ENCODE measurements at places on chromosomes 2 and 18.

DNA sequence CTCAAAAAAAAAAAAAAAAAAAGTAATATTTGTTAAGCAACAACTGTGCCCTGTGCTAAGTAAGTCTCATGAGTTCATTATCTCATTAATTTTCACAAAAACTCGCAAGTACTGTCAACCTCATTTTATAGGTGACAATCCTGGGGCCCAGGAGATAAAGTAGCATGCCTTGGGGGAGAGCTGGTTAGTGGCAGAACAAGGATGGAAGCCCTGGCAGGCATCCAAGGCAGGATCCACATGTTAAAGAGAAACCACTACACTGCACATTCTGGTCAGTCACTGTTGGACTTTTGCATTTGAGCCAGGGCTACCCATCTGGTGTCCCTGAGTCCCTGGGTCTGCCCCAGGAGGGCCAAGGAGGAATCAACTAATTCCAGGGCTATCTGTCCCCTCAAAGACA, 54.6 kb downstream of the ZFP36L2 start:
- peak; percentile 73 for DNase-seq

GRCh38 chr2:16142383-16143361, 202.3 kb downstream of the MYCN start:
- DNase-seq: peak; percentile 24

- no peak for DNase-seq
Observed at GRCh38 chr2:86285571-86285970, 51.9 kb downstream of the REEP1 start.

- DNase-seq: no peak
Observed at GRCh38 chr2:46816151-46816845, 99.3 kb downstream of the MCFD2 start.

DNA sequence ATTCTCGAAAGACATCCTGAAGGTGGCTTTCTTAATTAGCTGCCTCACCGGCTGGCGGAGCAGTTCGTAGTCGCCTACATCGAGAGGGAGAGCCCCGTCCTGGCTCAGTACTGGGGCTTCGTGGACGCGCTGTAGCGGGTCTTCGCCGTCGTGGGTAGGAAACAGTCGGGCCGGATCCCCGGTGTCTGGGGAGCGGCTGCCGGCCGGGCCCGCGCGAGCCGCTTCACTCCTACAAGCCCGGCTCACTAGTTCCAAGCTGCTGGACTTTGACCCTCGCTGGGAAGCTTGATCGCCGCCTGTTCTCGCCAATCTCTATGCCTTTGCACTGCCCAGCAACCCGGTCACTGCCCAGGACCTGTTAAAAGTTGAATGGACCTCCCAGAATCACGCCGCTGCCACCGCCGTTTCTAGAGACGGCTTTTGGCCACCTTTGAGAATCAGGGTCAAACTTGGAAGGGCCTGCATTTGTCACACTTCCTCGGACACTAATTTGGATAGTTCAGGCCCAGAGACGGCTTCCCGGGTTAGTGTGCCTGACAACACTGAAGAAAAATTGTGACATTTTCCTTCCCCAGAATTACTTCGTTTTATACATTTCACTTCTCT, 41.4 kb upstream of the AKAIN1 start:
- peak; percentile 80 for DNase-seq

DNA sequence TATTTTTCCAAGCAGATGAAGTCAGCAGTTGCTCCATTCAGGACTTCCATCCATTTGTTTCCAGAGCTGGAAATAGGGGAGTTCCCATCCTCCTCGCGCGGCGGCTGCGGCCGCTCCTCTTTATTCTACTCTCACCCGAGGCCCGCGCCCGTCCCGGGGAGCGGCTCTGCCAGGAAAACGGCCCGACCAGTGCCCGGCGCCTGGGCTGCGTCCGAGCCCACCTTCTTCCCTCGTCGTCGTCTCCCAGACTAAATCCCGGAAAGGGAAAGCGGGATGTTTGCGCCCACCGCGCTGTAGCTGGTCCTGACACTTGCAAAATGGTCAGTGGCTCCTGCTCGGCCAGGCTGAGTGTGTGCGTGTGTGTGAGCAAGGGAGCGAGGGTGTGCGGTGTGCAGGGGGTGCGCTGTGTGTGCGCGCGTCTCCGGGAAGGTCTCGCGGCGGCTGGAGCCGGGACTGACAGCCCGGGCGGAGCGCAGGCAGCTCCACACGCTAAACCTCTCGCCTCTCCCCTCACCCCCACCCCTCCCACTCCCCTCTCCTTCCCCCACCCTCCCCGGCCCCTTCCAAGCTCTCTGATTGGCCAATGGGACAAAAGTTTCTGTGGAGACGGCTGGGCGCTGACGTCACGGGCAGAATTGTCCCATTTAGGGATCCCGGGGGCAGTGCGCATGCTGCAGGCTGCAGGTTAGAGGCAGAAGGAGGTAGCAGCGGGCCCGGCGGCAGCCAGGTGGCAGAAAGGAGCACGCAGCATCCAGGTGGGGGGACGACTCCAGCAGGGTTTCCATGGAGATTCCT, at the start of gene NOL4:
TSS of gene NOL4 (minus strand) at position 491 of the 795 bp plus-strand sequence. CDS start 1,660 bp downstream, outside the sequence.
- no peak for DNase-seq

DNA sequence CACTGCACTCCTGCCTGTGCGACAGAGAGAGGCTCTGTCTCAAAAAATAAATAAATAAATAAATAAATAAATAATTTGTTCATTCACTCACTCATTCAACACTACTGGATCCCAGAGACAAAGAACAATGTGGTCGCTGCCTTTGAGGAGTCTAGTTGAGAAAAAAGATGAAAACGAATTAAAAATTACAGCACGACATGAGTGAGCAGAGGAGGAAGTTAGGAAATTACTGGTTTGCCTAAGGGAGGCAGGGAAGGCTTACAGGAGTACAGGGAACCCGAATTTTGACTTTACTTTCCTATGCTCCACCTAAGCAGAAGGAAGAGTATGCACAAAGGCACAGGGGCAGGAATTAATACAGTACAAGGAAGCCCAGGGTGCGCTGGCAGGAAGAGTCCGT, 4.2 kb upstream of the KCMF1 start:
- DNase-seq: no peak

DNA sequence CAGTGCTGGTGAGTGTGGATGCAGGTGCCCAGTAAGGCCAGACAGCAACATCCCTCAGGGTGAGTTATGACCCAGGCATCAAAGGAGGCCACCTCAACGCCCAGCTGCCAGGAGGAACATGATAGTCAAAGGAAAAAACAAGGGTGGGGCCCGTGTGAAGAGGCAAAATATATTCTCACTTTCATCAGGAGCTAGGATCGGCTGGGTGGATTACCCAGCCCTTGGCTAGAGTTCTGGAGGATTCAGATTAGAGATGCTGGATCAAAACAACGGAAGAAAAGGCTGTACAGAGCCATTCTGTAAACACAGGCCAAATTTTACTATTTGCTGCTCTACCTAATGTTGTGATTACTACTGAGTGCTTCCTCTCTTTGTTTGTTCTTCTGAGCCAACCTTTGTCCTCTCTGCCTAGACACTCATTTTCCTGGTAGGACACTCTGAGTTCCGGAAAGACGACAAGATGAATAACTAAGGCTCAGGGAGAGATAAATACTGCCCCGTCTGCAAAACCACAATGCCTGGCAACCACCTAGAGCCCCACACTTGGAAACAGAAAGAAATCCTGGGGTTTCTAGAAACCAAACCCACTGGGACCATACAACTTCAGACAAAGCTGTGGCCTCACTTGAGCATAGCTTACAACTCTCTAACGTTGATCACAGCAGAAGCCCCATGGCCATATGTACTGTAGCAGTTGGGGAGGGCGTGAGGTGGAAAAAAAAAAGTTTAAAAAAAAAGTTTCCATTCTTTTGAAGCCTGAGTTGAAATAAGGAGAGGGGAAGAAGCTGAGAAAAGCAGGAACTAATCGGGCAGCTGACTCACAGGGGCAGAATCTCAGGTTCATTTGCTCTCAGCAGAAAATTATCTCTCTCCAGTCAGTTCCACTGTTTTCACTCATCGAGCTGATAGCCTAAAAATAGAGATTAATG, 17.8 kb upstream of the PMAIP1 start:
- DNase-seq: peak; percentile 57

- DNase-seq: no peak
Observed at GRCh38 chr2:172813314-172813888, 77.8 kb downstream of the RAPGEF4 start.

GRCh38 chr2:216559625-216560156, 61.0 kb downstream of the RPL37A start:
- no peak for DNase-seq

GRCh38 chr18:2985628-2986027, 27.3 kb downstream of the LPIN2 start:
- peak; percentile 76 for DNase-seq

DNA sequence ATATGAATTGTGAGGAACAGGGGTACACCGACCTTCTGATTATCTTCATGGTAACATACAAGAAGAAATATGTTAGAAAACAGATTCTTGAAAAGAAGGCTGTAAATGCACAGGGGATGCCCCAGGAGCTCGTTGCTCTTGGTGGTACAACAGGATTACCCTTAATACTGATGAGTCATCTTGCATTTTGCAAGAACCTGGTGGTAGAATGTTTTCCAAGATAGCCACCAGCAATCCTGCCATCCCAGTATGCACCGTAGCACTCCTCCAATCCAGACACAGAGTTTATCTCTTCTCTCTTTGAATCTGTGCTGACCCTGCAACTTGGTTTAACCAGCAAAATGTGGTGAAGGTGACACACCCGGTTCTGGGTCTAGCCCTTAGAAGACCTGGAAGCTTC, 238.3 kb downstream of the EN1 start:
- DNase-seq: no peak

GRCh38 chr2:228118940-228119339, 62.5 kb downstream of the SPHKAP start:
- DNase-seq: no peak

GRCh38 chr2:7205151-7205830, 288.1 kb downstream of the RNF144A start:
- DNase-seq: no peak

- no peak for DNase-seq
Observed at GRCh38 chr2:196565106-196565765, 74.3 kb upstream of the CCDC150 start.

DNA sequence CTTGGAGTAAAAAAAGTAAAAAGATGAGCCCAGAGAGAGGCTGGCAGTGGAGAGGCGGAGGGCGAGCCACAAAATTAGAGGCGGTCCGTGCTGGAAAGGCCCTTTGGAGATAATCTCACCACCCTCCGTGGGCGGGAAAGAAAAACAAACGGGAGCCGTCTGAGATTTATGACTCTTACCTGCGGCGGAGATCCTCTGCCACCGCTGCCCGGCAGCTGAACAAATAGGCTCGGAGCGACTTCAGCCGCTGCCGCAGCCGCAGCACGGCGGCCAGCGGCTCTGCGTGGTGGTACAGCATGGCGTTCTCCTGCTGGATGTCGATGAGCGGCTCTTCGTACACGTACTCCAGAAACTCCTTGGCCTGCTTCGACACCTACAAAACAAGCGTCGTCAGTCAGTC, 94.6 kb downstream of the PLEKHM3 start:
- no peak for DNase-seq

DNA sequence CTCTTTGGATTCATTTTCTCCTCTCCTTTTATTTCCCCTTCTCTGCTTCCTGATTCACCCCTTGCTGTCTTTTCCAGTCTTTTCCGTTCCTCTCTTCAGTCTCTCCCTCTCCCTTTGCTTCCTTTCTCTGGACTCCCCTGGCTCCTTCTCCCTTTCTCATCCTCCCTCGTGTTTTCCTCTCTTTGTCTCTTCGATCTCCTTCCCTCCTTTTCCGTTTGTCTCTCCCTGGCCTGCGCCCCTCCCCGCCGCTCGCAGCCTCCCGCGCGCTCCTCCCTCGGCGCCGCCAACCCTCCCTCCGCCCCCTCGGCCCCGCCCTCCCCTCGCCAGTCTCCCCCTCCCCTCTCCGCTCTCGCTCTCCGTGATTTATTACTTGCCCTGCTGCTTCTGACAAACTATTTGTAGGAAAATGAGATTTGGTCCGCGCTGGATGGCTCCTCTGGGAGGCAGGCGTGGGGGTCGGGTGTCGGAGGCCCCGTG, 46.0 kb upstream of the PAX8 start:
- no peak for DNase-seq

DNA sequence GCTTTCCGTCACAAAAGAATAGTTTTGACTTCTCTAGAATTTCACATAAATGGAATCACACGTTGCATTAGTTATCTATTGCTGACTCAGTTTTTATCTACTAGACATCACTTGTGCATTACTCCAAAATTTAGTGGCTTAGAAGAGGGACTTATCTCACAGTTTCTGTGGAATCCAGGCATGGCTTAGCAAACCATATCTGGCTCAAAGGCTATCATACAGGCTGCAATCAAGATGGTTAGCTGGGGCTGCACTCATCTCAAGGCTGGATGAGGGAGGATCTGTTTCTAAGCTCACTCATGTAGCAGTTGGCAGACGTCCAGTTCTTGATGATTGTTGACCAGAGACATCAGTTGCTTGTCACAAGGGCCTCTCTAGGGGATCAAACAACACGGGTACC, 6.6 kb upstream of the DSC3 start:
- peak; percentile 23 for DNase-seq

DNA sequence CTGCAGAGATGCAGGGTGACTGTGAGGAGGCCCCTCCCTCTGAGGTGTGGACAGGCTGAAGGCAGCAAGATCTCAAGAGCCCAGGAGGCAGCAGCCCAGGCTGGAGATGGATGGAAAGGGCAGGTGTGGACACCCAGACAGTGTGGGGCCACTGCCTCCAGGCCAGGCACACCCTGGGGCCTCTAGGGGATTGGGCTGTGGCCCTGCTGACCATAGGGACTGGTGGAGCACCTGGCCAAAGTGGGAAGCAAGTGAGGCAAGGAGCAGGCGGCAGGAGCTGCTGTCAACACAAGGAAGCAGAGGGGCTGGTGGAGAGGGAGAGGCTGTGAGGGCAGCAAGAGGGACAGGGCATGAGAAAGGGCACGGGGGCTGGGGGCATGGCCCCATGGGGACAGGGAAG, 10.8 kb downstream of the SNED1 start:
- no peak for DNase-seq

- no peak for DNase-seq
Observed at GRCh38 chr2:236221798-236222197, 42.4 kb downstream of the ASB18 start.

GRCh38 chr2:88807237-88807962, 115.9 kb downstream of the RPIA start:
- DNase-seq: no peak

GRCh38 chr2:162022290-162022945, 51.6 kb downstream of the DPP4 start:
- DNase-seq: no peak

GRCh38 chr18:13461469-13461868, 242.9 kb downstream of the LDLRAD4 start:
- DNase-seq: no peak

DNA sequence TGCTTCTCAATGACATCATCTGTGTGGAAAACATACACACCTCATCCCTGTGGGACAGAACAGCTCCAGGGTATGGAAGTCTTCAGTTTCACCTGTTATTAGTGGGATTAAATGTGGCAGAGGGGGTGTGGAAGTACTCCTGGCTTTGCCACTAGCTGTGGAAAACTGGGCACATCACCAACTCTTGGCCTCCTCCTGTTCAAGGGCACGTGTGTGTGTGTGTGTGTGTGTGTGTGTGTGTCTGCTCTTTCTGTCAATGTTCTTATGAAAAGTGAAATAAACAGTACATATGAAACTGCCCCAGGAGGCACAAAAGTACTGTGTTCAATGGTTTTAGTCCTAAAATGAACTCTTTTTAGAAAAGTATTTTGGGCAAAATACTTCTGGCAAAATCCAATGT, 65.9 kb downstream of the MTHFD2 start:
- DNase-seq: no peak

GRCh38 chr2:46846536-46846935, 69.1 kb downstream of the MCFD2 start:
- DNase-seq: no peak

- peak; percentile 17 for DNase-seq
Observed at GRCh38 chr18:14074187-14074586, 58.0 kb downstream of the ZNF519 start.
